ENCODE measurements at places on chromosomes 3 and 15.

GRCh38 chr3:16670191-16670590, 65.0 kb upstream of the DAZL start:
- DNase-seq = no peak

- no peak for DNase-seq
Measured at GRCh38 chr3:125104639-125105038, 48.8 kb upstream of the HEG1 start.

GRCh38 chr3:188214442-188214841, 60.5 kb downstream of the LPP start:
- peak; percentile 42 for DNase-seq

- DNase-seq = no peak
Measured at GRCh38 chr3:184415203-184415490, 35.3 kb downstream of the CHRD start.

DNA sequence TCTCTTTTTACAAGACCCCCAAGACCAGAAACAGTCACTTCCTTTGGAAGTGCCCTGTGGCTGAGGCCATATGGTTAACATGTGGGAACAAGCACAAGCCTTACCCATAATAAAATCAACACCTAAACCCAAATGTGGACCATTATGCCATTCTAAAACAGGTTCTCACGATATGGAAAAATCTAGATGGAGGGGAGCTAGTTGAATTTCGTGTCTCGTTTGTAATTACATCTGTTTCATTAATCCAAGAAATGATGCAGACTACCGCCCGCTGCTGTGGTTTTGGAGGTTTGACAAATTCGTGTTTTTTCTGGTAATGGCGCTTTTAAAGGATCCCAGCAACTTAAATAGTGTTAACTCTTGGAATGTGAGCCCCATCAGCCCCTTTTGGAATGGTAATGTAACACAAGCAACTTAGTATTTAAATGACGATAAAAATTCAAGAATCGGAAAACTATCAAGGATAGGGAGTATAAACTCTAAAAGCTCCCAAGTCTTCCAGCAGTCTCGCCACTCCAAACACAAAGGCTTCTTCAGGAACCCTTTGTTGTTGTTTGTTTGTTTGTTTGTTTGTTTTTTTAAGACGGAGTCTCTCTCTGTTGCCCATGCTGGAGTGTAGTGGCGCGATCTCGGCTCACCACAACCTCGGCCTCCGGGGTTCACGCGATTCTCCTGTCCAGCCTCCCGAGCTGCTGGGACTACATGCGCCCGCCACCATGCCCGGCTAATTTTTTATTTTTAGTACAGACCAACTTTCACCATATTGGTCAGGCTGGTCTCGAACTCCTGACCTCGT, 1.1 kb downstream of the CNBP start:
- peak; percentile 71 for DNase-seq

DNA sequence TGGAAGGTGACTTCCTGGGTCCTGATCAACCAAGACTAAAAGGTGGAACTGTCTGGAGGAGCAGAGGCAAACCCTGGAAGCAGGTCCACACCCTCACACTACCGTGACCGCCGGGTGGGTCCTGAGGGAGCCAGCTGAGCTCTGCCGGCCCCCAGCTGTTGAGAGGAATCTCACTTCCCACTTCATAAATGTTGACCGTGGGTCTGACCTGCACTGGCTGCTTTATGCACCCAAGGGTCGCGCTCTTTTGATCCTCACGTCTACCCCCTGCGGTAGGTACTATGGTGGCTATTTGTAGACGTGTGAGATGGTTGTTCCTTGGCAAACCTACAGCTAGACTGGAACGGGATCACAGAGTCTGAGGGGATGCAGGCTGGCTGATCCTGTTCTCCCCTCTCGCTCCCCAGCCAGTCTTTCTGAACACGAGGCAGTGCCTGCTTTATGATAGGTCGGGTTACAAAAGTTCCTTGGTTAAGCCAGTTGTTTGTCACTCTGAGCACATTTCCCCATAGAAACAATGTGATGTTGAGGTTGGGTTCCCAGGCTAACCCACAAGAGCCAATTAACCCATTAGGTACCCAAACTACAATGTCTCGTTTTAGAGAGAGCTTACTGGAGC, 113.0 kb upstream of the ETV5 start:
- DNase-seq = no peak

DNA sequence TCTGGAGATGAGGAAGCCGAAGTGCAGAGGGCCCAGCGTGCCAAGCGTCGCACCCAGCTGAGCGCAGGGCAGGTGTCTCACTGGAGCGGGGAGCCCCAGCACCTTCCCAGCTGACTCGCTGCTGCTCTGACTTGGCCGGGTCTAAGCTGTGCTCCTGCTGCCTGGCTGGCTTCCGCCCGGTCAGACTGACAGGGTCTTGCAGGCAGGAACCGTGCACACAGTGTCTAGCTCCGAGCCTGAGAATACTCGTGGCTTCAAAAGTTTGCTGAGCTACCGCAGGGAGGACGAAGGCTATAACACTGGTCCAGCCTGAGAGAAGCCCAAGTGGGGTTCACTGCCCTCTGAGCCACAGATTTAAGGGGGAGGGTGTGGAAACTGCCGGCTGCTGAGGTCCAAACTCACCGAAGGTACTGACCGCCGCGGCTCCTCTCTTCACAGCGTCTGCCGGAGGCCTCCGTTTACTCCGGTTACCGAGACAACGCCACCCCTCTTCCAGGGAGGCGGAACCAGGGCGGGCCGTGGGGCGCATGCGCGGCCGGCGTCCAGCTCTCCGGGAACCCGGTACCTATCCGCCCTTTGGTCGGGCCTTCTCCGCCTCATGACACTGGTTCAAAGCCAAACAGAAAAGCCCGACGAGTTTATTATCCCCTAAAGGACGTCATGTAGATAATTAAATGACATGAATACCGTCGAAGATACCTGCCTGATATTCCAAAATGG, at the start of gene CFAP44:
TSS of gene CFAP44 (minus strand) at position 443 of the 720 bp plus-strand sequence. CDS start 7,829 bp downstream, outside the sequence.
- peak; percentile 59 for DNase-seq

GRCh38 chr3:161422171-161422700, 50.9 kb upstream of the SPTSSB start:
- no peak for DNase-seq

DNA sequence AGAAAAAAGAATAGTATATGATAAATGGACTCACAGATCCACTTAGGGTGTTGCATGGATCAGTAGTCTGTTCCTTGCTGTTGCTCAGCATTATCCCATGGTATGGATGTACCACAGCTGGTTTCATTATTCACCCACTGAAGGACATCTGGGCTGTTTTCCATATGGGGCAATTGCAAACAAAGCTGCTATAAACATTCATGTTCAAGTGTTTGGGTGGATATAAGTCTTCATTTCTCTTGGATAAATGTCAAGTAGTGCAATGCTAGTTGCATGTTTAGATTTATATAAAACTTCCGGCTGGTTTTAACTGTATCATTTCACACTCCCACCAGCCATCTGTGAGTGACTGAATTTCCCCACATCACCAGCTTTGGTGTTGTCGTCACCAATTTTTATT, 137.7 kb downstream of the ASB7 start:
- DNase-seq = no peak

DNA sequence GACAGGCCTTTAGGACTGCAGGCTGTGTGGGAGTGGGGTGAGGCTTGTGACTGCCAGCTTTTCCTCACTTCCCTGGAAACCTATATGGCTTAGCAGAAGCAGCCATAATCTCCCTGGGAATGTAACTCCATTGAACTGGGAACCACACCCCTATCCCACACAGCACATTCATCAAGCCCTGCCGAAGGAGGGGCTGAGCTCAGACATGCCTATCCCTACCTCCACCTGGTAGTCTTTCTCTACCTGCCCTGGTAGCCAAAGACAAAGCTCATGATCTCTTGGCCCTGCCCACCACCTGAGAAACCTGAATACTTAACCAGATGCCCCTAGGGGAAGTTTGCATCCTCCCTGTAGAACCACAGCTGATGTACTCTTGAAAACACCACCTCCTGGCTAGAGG, 219.8 kb downstream of the UNC13C start:
- DNase-seq = no peak

DNA sequence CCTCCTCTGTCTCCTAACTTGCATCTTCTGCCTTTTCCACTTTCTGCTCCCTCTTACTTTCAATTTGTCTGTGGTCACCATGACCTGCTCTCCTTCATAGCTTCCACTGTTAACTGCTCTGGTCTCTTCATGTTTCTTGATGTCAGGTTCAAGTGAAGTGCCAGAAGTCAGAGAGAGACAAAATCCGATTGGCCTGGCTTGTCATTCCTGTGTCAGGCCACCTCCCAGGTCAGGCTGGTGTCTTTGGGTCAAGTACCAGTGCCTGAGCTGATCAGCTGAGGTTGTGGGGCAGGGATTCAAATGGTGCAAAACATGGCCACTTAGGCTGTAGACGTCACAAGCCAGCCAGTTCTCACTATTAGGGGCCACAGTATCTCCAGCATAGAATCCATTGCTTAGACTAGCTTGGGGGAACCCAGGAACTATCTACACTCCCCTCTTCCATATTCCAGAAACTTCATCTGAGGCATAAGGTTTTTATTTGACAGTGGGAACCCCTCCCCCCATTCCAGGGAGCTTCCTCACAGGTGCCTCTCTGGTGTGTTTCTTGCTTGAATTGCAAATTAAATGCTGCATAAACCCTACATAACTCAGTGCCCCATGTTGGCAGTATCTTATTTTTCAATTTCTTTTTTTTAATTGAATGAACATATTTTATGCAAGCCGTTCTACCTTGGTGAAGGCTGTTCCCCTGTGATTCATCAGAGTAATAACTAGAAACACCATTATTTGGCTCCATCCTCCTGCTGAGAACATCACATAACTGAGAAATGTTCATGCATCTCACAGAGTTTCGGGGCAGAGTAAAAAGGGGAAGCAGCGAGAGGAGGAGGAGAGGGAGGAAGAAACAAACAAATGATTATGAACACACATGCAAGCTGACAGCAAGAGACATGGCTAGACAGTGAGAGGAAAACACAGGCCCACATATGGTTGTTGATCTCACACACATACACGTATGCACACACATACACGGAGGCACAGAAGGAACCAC, 175.8 kb downstream of the TLE3 start:
- DNase-seq = no peak

- no peak for DNase-seq
Measured at GRCh38 chr15:100981086-100981485, 61.9 kb downstream of the LRRK1 start.

Data from common myeloid progenitor, CD34-positive (primary cell).